ENCODE measurements at places on chromosomes 3 and 15.
A peak's percentile ranks its signal among the peaks of the same experiment; 100 is the strongest.

DNA sequence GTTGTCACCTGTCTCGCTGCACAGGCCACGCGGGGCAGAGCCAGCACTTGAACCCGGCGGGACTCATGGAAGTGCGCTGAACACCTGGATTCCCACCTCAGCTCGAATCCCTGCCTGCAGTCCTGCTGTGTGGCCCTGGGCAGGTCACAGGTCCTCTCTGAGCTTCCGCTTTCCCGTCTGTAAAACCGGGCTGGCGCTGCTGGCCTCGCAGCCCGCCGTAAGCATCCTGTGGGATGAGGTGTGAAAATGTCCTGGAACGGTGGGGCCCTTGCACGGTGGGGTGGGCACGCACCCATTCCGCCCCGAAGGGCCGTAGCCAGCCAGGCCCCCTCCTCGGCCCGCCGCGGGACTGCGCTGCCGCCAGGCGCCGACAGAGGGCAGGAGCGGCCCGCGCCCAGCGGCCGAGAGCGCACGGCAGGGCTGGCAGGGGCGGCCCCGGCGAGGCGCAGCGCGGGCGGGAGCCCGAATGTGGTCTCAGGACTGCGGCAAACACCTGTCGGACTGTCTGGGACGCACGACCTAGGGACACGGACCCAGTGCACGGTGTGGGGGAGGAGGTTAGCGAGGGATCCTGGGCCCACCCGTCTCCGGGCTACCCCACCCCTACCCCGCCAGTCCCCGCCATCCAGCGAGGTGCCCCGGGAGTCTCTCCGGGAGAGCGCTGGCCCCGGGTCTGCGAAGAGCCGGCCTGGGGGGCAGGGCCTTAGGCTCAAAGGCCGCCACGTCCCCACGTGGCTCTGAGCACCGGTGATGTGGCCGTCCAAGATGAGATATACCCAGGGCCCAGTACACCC lies 40.4 kb downstream of the DNAJB8 start:
- peak; percentile 75 for DNase-seq

- no peak for DNase-seq
Observed at GRCh38 chr3:194373899-194374298, 4.4 kb upstream of the LRRC15 start.

DNA sequence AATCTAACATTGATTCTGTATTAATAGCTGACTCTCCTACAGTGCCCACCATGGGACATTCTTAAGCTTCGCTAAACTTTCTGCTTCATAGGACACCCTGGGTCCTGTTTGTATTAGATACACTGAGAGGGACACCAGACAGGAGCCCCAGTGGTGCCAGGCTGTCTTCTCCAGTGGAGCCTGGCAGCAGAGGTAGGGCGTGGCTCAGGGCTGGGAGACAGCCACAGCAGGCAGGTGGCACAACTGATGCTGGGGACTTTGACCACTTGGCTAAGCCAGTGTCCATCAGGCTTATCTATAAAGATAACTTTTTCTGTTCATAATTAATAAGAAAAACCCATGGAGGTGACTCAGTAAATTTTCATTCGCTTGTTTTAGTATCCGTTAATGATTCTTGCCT lies 21.8 kb downstream of the NIPA1 start:
- DNase-seq: no peak

DNA sequence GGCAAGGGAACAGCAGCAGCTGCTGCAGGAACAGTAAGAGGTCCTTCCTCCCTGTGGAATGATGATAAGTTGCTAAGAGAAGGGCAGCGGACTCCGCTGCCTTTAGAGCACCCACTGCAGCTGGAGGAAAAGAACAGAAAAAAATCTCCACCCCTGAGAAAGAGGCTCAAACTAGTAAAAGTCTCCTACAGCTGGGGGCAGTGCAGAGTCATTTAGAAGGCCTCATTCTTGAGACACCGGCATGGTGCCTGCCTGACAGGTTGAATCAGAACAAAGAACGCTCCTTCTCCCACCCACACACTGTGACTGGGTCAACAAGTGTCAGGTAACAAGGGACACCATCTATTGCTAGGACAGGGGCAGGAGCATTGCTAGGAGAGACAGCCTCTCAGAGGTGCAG lies 188.4 kb downstream of the ABHD5 start:
- peak; percentile 31 for DNase-seq

DNA sequence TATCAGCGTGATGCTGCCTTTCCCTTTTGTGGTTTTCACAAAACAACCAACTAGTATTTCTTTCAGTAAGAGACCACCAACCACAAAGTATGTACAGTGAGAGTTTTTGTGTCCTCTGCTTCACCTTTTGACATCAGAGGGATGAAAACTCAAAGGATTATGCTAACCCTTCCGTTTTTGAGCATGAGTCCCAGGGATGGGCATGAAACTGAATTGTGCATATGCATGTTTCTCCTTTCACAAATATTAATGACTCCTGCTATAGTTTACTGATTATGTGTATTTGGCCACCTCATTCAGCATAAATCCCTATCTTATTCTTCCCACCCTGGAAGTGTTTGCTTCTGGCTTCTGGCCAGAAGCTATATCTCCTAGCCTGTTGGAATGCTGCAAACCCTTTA lies 59.2 kb downstream of the RSRC1 start:
- no peak for DNase-seq

GRCh38 chr15:51403946-51404695 lies 62.7 kb downstream of the GLDN start:
- DNase-seq: no peak

- DNase-seq: no peak
Observed at GRCh38 chr15:74754593-74755215, 6.1 kb downstream of the CYP1A2 start.

GRCh38 chr3:147368561-147369221 lies 37.7 kb downstream of the ZIC4 start:
- no peak for DNase-seq

- no peak for DNase-seq
Observed at GRCh38 chr15:34301058-34301457, 36.5 kb downstream of the SLC12A6 start.

GRCh38 chr3:139123377-139124095 lies 78.8 kb upstream of the PRR23C start:
- no peak for DNase-seq

DNA sequence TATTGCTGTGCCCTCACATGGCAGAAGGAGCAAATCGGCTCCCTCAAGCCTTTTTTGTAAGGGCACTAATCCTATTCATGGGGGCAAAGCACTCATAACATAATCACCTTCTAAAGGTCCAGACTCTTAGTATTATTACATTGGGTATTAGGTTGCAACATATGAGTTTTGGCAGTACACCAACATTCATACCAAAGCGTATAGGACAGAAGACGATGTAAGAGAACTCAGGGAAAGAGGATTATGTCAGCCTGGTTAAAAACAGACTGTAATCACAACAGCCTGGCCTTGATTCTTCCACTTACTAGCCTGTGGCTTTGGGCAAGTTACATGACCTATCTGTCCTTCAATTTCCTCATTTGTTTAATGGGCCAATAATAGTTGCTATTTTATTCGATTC lies 828.5 kb upstream of the NECTIN3 start:
- DNase-seq: no peak

DNA sequence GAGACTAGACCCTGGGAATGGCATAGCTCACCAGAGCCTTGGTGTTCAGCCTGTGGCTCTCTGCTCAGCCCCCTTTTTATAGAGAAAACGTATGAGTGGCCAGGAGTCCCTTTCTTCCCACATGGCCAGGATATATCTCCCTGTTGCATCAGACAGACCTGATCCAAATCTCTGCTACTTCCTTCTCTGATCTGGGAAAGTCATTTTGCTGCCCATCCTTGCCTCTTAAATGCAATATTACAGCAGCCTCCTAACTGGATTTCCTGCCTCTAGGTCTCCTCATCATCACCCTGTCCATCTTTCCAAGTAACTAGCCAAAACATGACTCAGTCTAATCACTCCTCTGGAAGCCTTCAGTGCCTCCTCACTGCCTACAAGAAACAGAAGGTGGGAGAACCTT lies 42.9 kb downstream of the CTDSPL start:
- no peak for DNase-seq

- no peak for DNase-seq
Observed at GRCh38 chr3:18812316-18812715, 336.0 kb upstream of the KCNH8 start.

DNA sequence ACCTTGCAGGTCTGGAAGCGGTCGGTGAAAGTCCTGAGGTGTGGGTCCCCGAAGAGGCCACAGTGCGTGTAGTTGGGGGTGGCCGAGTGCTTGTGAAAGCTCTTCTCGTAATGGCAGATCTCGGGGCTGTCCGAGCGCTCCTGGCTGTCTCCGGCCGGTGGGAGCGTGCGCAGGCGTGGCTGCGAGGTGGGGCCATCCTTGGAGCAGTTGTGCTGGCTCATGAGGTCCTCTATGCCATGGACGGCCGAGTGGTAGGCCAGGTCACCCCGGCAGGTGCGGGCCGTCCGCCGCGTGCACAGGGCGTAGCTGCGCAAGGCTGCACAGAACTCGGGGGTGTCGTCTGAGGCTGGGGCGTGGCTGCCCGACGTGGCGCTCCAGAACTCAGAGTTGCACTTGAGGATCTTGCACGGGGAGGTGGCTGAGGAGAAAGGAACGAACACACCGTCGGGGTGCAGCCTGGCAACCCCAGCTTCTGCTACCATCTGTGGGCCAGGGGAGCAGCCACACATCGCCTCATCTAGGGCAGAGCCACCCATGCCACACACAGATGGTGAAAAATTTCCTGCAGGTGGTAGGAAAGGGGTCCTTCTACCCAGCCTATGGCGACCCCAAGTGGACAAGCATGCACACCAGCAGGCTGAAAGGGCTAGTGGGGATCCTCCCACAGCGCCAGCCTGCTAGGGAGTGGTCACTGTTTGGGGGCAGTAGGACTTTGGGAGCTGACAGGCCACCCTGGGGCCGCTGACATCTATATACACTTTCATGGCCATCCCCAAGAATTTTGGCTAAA lies 36.7 kb downstream of the RGMA start:
- DNase-seq: peak; percentile 54

- no peak for DNase-seq
Observed at GRCh38 chr15:90114451-90114901, 12.2 kb upstream of the IDH2 start.

GRCh38 chr3:3783696-3784095 lies 15.5 kb upstream of the LRRN1 start:
- DNase-seq: no peak

DNA sequence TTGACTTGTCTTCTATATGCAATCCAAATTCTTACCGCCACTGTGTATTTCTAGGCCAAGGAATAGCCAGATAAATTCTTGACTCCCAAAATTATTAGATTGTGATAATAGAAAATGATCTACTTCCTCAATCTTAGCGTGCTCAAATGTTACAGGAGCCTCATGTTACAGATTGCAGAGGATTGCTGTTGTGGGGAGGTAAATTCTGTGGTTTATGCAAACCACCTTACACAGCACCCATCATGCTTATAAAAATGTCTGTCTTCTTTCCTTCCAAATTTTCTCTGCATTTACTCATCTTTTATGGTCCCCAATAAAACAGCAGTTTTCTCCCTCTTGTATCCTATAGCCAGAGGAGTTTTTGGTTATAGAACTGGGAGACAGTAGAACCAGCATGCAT lies 420.2 kb upstream of the ROBO1 start:
- no peak for DNase-seq

DNA sequence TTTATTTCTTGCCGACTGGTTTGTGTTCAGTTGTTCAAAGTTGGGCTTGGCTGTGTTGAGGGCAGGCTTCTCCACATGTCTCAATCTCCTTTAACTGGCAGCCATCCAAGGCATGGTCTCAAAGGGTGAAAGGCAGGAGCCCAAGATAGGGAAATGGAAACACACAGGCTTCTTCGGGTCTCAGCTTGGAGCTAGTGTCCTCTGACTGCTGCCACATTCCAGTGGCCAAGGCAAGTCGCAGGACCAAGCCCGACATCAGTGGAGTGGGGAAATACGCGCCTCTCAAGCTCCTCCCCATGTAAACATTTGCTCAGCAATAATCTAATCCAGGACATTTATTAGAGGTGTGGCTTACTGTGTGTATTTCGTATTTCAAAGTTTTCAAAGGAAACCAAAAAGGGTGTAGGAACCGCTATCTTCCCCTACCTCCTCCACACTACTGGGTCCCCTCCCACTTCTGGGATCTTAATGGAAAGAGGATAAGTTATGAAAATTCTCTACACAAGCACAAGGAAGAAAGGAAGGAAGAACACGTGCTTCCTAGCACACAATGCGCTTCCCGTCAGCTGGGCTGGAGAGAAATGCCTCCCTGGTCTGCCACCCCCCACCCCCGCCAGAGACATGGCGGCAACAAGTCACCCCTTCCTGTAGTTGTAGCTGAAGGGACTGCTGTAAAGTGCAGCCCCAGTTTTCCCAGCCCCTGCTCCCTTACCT lies 181.7 kb downstream of the FAM43A start:
- DNase-seq: no peak

- peak; percentile 75 for DNase-seq
Observed at GRCh38 chr3:16512435-16513140, 911 bp downstream of the RFTN1 start.

- no peak for DNase-seq
Observed at GRCh38 chr3:84965141-84965540, 6.4 kb downstream of the CADM2 start.

DNA sequence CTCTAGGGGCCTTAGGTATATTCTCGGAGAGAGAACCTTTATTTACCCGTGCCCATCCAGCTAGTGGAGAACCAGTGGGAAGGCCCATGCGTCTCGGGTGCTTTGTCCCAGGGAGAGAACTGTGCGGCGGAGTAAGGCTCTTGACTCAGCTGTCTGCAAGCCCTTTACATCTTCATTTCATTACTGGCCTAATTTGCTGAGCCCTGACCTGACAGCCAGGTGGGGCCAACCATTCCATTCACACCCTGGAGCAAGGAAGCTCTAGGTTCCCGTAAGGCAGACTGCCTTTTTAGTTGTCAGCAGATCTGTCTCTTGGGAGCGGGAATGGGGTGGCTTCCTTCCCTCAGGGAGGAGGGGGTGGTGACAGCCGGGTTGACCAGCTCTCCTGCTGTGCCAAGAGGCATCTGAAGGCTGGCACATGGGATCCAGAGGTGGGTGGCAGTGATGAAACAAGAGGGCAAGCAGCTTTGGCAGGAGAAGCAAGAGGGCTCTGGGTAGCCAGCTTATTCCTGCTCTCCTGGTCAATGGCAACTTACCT lies 36.4 kb downstream of the SV2B start:
- no peak for DNase-seq

DNA sequence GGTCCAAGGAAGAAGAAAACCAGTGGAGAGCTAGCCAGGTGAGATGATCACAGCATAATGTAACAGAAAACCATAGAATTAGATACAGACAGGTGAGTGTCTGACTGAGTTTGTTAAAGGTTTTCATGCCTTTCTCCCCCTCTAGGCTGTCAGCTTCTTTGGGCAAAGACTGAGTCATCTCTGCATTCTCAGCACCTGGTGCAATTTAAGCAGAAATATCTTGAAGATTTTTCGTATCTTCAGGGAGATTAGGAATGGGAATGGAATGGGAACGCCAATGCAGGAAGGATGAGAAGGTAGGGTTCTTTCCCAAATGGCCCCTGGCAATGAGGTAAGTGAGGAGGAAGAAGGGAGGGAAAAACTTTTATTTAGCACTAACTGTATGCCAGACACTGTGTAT lies 122.0 kb upstream of the SLC7A14 start:
- no peak for DNase-seq

DNA sequence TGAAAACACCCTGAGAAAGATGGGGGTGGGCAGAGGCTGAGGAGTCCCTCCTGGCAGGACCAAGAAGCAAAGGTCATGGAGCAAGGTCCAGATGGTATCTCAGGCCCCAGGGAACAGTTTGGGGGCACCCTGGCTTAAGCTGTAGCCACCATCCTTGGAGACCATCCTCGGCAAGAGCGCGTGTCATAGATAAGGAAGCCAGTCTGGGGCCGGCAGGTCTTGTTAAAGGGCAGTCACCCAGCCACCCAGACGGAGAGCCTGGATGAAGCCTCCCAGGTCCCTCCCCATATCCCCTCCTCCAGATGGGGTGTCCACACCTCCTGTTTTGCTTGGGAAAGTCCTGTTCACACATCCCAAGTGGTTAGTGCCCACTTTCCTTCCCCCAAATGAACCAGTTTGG lies 191.1 kb downstream of the KLF13 start:
- DNase-seq: no peak
